ENCODE measurements at places on chromosomes 12 and 14.

DNA sequence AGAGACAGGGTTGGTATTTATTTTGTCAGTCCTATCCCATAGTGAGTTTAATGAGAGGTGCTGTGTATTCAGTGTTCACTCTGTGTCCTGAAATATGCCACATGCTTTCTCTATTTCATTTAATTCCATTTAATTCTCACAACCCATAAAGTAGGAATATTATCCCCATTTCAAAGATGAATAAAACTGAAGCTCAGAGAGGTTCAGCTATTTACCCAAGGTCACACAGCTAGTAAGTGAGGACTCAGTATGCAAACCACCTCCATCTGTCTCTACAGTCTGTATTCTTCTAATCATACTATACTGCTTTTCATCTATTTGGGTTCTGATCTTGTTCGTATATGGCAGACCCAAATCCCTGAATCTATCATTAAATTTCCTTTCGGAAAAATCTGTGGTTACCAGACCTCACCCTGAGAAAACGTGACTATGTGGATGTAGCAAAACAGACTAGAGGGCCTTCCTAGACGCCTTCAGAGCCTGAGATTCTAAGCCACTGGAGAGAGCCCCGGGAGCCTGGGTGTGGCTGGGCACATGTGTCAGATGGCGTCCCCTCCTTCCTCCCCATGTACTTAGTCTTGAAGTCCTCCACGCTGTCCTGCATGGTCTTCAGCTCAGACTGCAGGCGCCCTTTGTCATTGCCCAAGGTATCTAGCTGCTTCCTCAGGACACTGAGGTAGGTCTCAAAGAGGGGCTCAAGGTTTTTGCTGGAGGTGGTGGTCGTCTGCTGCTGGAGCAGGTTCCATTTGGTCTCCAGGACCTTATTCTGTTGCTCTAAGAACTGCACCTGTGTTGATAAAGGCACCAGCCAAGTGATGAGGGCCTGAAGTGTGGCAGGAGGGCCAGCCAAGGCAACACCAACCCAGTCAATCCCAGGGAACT is 2.5 kb downstream of the KRT4 start:
- DNase-seq = no peak

- peak; percentile 30 for DNase-seq
Observed at GRCh38 chr12:81077329-81077685, 572 bp upstream of the ACSS3 start.

GRCh38 chr14:103393070-103393469 is 7.9 kb downstream of the MARK3 start:
- no peak for DNase-seq

GRCh38 chr12:109538191-109538863 is 35.0 kb downstream of the MMAB start:
- DNase-seq = no peak

- DNase-seq = no peak
Observed at GRCh38 chr14:61602003-61602732, 93.1 kb upstream of the HIF1A start.

DNA sequence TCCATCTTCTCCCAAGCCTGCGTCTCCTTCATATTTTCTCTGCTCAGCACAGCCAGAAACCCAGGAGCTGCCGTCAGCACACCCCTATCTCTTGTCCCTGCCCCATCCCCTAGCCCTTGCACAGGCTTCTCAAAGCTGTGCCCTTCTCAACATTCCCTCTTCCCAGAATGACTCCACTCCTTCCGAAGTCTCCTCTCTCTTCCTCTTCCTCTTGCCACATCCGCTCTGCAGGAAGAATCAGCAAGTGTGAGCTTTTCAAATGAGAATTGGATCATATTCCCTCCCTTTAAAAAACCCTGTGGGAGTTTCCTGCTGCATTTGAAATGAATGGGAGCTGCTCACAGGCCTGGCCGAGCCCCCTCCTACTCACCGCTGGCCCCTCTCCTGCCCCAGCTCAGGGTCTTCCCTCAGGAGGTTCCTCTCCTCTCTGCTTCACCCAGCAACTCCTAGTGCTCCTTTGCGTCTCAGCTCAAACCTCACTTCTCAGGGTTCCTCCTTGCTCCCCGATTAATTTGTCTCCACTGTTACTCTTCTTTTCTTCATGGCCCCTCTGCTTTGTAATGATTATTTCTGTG is 528.5 kb upstream of the CCDC196 start:
- DNase-seq = no peak

DNA sequence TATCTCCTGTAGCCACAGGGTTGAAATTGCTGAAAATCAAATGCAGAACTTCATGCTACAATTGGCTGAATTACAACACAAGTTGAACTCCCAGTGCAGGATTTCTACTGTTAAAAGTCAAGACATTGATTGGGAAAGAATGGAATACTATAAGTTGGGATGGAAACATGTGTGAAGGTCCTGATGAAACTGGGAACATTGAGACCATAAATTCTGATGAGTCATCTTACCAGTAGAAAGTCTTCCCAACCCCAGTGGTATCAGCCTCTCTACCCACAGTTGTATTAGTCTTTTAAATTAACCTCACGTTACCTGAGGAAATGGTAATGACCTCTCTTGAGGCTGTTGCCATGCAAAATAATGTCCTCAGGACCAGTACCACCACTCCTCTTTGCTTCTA is 27.4 kb upstream of the DYRK2 start:
- no peak for DNase-seq

GRCh38 chr12:113403435-113404415 is at the start of gene SDS:
TSS of gene SDS (minus strand) at chr12:113403887. CDS start at chr12:113399708, 4,179 bp downstream.
- peak; percentile 73 for DNase-seq

DNA sequence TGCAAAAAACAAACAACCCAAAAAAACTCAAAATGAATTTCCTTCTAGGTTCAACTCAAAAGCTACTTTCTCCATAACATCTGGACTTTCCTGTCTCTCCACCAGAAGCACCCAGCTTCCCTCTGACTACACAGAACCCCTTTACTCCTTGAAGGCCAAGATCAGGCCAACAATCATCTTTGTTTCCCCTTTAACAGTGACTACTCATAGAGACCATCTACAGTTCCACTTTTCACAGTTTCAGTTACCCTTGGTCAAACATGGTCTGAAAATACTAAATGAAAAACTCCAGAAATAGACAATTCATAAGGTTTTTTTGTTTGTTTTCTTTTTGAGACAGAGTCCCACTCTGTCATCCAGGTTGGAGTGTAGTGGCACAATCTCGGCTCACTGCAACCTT is 11.8 kb downstream of the GCH1 start:
- no peak for DNase-seq

DNA sequence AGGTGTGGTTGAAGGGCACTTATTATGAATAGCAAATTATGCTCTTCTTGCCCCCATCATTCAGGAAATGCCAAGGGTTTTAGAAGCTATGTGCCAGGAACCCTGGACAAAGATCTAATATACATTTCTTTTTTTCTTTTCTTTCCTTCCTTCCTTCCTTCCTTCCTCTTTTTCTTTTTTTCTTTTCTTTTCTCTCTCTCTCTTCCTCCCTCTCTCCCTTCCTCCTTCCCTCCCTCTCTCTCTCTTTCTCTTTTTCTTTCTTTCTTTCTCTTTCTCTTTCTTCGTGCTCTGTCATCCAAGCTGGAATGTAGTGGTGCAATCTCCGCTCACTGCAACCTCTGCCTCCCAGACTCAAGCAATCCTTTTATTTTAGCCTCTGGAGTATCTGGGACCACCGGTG is 66.1 kb upstream of the CSRP2 start:
- no peak for DNase-seq

- DNase-seq = no peak
Observed at GRCh38 chr12:103493199-103493598, 2.6 kb downstream of the C12orf42 start.

- DNase-seq = no peak
Observed at GRCh38 chr14:101734246-101734847, 27.2 kb upstream of the PPP2R5C start.

- no peak for DNase-seq
Observed at GRCh38 chr14:30550335-30550734, 8.6 kb upstream of the G2E3 start.

All from heart right ventricle (tissue), 16 donors.